CD8-positive, alpha-beta memory T cell (primary cell): ENCODE measurements at places on chromosomes 7 and 10. TPM values are rescaled to one million over a fixed set of nuclear protein-coding genes. Genes with fewer than 3 reads are reported as not detected.

The CALU gene
- total RNA-seq = 52.0 TPM

The NEBL gene
- total RNA-seq = 0.15 TPM

The TBX20 gene
- not detected for total RNA-seq

The IFIT2 gene
- total RNA-seq = 1.3 TPM

DNA sequence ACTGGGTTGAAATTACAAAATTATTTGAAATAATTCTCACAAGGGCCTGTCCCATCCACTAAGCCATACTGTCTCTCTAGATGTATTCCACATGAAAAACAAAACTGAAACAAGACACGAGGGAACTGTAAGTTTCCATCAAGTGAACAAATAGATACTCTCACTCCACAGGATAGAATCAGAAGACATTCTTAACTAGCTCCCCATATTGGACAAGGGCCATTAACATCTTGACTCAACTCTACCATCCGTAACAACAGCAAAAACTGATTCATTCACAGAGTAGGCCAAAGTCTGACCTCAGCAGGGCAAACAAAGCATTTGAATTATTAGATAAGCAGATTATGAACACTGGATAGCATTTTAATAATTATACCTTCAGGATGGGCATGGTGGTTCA lies 29.1 kb downstream of the UBE2H start:
- DNase-seq = no peak

DNA sequence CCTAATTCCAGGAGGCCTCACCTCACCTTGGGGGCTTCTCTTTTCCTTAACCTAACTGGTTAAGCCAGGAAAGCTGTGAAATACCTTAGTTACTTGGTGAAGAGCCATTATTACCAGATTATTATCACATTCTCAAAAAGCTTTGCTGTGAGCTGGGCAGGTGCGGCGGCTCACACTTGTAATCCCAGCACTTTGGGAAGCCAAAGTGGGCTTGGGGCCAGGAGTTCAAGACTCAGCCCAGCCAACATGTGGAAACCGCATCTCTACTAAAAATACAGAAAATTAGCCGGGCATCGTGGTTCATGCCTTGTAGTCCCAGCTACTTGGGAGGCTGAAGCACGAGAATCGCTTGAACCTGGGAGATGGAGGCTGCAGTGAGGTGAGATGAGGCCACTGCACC lies 102.4 kb upstream of the KLF6 start:
- DNase-seq = no peak

DNA sequence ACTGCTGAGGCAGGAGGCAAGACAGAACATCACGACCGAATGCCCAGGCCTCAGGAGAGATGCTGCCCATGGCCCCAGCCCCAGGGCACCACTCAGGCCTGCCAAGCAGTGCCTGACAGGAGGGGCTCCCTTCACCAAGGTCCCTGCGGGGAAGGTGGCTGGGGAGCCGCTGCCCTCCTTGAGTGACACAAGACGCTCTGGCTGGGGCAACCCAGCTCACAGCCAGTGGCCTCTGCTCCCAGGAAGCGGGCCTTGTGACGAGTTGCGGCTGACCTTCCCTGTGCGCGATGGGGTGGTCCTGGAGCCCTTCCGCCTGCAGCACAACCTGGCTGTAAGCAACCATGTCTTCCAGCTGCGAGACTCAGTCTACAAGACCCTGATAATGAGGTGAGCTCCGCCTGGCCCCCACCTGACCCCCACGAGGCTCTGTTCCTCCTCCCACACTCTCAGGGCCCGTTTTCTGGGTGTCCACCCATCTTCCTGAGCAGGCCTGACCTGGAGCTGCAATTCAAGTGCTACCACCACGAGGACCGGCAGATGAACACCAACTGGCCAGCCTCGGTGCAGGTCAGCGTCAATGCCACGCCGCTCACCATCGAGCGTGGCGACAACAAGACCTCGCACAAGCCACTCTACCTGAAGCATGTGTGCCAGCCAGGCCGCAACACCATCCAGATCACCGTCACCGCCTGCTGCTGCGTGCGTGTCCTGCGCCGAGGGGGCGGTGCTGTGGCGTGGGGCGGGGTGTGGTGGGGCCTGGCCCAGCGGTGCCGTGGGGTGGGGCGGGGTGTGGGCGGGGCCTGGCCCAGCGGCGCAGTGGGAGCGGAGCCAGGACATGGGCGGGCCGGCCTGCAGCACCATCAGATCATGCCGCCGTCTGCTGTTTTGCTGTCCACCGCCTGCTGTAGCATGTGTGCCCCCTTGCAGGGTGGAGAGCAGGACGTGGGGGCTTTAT lies 12.8 kb downstream of the ZMIZ2 start:
- no peak for DNase-seq
